SJSA1 (cell line): ENCODE measurements at places on chromosomes 1 and 21. TPM values are rescaled to one million over a fixed set of nuclear protein-coding genes. Genes with fewer than 3 reads are reported as not detected.

ANKRD34A gene
- 0.13 TPM in 1 of 2 replicates, not detected in the other for total RNA-seq

DNA sequence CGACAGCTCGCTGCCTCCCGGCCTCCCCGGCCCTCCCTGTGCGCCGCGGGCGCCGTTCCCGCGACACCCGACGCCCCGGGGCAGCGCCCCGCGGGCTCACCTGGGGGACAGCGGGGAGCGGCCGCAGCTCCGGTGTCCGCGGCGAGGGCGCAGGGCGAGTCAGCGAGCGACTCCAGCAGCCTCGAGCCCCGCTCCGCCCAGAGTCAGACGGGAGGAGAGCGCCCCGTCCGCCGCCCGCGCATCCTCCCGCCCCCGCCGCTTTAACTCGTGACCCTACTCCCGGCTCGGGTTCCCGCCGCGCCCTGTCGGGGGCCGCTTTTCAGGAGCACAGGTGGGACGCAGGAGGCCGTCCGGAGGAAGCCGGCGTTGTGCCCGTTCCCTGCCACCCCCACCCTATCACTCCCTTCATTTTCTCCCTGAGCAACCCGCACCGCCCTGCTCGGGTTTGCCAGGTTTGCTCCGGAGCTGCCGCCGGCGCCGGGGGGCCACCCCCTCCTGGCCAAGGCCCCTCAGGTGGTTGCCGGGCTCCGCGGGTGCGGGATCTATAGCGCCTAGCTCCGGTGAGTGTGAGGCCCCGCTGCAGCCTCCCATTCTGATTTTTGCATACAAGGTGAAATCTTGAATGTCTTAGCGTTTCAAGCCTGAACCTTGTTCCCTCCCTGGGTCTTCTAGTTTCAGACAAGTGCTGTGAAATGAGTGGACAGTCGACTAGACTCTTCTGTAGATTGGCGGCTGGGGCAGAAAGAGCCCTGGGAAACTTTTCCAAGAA lies at the start of gene MCOLN3:
MCOLN3 (minus strand) TSS at position 205 of the 769 bp plus-strand sequence. CDS start 3,140 bp downstream, outside the sequence.
- DNase-seq = peak; percentile 44
- no peak within 1 kb of the TSS for H3K27ac ChIP-seq
- no peaks in the 10 kb centered on the region for H3K36me3 ChIP-seq

DNA sequence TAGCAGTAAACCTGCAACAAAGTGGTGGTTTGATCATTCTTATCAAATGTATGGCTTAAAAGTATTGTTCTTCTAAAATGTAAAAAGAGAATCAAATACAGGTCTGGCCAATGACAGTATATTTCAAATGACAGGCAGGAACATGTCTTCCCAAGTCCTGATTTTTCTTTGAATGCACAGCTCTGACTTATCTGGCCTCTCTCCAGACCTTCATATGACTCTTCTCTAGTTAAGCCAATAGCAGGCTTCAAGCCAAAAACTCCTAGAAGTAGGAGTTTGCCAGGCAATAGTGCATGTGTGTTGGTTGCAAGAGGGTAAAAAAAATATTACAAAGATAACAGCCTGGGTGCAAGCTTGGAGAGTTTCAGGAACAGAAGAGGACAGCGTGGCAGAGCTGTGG lies 345.5 kb downstream of the SMYD3 start:
- H3K36me3 ChIP-seq = no peaks in the 10 kb centered on the region
- H3K4me3 ChIP-seq = no peak overlapping the region
- H3K4me1 ChIP-seq = no peaks in the 10 kb centered on the region
- no peaks in the 10 kb centered on the region for H3K27me3 ChIP-seq

FMN2 gene
- total RNA-seq = 12.7 and 32.6 TPM in 2 replicates

GRCh38 chr1:245999697-246000637 lies 507.1 kb downstream of the SMYD3 start:
- no peaks in the 10 kb centered on the region for H3K27me3 ChIP-seq
- H3K4me3 ChIP-seq = no peak overlapping the region
- no peaks in the 10 kb centered on the region for H3K36me3 ChIP-seq
- peaks cover 21% of the 10 kb centered on the region for H3K4me1 ChIP-seq
- H3K27ac ChIP-seq = no peak overlapping the region

NTNG1 gene
- not detected in 2 replicates for total RNA-seq

GRCh38 chr21:15138490-15138889 lies 73.7 kb upstream of the NRIP1 start:
- H3K36me3 ChIP-seq = no peaks in the 10 kb centered on the region
- no peak overlapping the region for H3K4me3 ChIP-seq
- DNase-seq = no peak

DNA sequence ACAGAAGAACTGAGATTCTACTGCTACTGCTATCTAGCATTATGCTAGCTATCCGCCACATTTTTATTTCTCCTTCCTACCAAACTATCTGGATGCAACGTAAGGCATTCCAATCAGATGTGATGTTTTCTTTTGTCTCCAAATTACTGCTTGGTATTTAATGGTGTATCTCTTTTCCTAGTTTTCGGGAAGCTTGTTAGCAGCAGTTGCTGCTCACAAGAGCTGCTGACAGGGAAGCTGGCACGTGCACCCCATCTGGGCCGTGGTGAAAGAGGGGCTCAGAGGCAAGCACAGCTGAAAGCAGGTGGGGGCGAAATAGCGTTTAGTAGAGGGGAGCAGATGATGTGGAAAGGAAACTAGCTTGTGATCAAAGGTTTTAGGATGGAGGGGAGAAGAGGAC lies 57.3 kb downstream of the JAK1 start:
- H3K27me3 ChIP-seq = no peaks in the 10 kb centered on the region
- DNase-seq = no peak
- no peaks in the 10 kb centered on the region for H3K36me3 ChIP-seq
- peaks cover 25% of the 10 kb centered on the region for H3K4me1 ChIP-seq

- H3K27me3 ChIP-seq = peaks cover 61% of the 10 kb centered on the region
- H3K4me3 ChIP-seq = no peak overlapping the region
- no peaks in the 10 kb centered on the region for H3K4me1 ChIP-seq
- H3K36me3 ChIP-seq = no peaks in the 10 kb centered on the region
- no peak overlapping the region for H3K27ac ChIP-seq
Observed at GRCh38 chr21:32951041-32951440, 74.7 kb upstream of the OLIG2 start.
